Activated T-helper 17 cell treated with anti-CD3 and anti-CD28 coated beads, Interleukin-2, amount 50 U/mL, for 72 hours (primary cell): ENCODE measurements at places on chromosomes 2 and 18.

DNA sequence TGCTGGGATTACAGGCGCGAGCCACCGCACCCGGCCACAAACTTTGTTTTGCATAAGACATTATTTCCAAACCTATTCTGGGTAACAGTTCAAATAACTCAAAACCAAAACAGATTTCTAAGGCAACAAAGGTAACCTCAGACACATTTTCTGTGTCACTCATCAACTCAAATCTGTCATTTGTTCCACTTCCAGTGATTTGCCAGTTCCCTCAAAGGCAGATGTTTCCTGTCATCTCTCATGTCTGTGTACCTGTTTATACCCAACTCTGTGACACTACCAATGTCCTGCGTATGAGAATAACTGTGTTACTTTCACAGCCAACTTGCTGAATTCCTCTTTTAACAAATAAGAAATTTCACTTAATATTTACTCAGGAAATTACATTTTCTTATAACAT, 54.4 kb downstream of the SCN3A start:
- no peak for ATAC-seq

- ATAC-seq = no peak
These were observed 10.3 kb upstream of the HOXD1 start for GRCh38 chr2:176178038-176178756.

GRCh38 chr2:199310771-199311585, 146.8 kb downstream of the SATB2 start:
- no peak for ATAC-seq

DNA sequence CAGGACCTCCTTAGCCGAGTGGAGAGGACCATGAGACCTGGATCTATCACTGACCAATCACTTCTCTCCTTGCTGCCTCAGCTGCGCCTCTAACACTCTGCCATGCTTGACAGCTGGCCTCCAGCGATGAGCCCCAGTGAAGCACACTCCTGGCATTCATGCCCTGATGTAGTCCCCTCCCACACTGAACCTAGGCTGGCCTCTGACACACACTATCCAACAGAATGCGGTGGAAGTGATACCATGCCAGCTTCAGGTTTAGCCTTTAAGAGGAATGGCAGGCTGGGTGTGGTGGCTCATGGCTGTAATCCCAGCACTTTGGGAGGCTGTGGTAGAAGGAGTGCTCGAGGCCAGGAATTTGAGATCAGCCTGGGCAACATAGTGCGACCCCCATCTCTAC, 73.7 kb upstream of the LAPTM4A start:
- no peak for ATAC-seq
